ENCODE measurements at places on chromosomes 4 and X.

- peak; percentile 10 for DNase-seq
These were observed 1.7 kb downstream of the CTBP1 start for GRCh38 chr4:1246901-1247863.

- DNase-seq, result no peak
These were observed 790.4 kb upstream of the GALNTL6 start for GRCh38 chr4:171022824-171023230.

GRCh38 chr4:141759796-141760425 lies 123.5 kb downstream of the IL15 start:
- DNase-seq, result no peak

DNA sequence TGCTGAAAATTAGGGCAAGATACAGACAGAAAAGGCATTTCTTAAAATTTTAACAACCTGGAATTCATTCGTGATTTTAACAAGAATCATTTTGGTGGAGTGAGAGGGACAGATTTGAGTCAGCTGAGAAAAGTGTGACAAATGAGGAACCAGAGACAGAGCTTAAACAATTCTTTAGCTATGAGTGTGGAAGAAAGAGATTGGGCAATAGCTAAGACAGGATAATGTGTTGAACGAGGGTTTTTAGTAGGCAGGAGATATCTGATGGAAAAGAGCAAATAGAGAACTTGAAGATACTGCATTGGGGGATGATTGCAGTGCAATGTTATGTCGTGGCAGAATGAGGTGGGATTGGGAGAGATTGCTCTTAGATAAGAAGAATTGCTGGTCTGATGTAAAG lies 164.2 kb upstream of the SPRY1 start:
- DNase-seq, result no peak

- DNase-seq, result no peak
These were observed 32.5 kb downstream of the FGFBP1 start for GRCh38 chr4:15906020-15906443.

GRCh38 chr4:168656946-168657473 lies 160.2 kb downstream of the PALLD start:
- DNase-seq, result no peak

Measured in COR-L47 (cell line).